ELR (cell line): ENCODE measurements at places on chromosomes 12 and 14.
A peak's percentile ranks its signal among the peaks of the same experiment; 100 is the strongest.

DNA sequence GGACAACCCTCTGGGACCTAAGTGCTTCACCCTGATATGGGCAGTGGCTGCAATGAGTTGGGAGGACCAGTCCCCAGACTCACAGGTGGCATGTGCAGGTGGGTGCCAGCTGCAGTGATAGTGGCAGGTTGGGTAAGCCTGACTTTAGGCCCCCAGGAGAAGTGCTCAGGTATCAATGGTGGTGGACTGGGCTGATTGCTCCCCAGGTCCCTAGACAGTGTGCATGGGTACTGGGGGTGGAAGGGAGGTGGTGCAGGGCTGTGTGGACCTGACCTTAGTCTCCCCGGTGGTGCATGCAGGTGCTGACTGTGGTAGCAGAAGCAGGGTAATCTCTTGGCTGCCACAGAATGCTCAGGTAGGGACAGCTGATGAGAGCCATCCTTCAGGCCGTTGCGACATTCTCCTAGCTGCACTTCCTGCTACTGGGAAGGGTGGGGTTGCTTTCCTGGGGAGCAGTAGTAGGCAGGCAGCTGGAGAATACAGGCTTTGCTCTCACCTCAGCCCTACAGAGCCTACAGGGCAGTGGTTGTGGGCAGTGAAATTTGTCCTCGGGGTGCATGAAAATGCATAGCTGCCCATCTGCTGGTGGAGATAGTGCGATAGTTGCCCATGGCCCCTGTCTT lies 33.3 kb upstream of the CCND2 start:
- DNase-seq: no peak

- DNase-seq: no peak
Observed at GRCh38 chr14:74981462-74981782, 21.3 kb upstream of the EIF2B2 start.

DNA sequence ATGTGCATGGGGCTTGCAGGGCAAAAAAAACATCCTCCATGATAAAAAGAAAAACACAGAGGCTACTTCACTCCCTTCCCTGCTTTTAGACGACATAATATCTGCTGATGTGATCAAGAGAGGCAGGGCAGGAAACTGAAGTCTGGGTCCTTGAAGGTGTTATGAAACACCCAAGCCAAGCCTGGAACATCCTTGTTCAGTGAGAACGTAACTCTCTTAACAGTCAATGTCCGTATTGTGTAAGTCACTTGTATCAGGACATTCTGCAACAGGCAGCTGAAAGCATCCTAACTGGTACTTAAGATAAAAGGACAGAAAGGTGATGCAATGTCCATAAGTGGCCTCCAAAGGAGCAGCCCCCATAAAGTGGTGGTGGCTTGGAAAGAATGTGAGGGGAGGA lies 20.0 kb downstream of the KCNK10 start:
- no peak for DNase-seq

GRCh38 chr14:65927931-65928356 lies 515.4 kb downstream of the FUT8 start:
- no peak for DNase-seq

- DNase-seq: no peak
Observed at GRCh38 chr14:64159588-64159987, 134.6 kb downstream of the ESR2 start.

- no peak for DNase-seq
Observed at GRCh38 chr14:68279437-68279720, 459.8 kb downstream of the RAD51B start.

- no peak for DNase-seq
Observed at GRCh38 chr12:79233341-79233781, 368.8 kb downstream of the SYT1 start.

- DNase-seq: no peak
Observed at GRCh38 chr14:101899263-101899662, 65.1 kb upstream of the DYNC1H1 start.

DNA sequence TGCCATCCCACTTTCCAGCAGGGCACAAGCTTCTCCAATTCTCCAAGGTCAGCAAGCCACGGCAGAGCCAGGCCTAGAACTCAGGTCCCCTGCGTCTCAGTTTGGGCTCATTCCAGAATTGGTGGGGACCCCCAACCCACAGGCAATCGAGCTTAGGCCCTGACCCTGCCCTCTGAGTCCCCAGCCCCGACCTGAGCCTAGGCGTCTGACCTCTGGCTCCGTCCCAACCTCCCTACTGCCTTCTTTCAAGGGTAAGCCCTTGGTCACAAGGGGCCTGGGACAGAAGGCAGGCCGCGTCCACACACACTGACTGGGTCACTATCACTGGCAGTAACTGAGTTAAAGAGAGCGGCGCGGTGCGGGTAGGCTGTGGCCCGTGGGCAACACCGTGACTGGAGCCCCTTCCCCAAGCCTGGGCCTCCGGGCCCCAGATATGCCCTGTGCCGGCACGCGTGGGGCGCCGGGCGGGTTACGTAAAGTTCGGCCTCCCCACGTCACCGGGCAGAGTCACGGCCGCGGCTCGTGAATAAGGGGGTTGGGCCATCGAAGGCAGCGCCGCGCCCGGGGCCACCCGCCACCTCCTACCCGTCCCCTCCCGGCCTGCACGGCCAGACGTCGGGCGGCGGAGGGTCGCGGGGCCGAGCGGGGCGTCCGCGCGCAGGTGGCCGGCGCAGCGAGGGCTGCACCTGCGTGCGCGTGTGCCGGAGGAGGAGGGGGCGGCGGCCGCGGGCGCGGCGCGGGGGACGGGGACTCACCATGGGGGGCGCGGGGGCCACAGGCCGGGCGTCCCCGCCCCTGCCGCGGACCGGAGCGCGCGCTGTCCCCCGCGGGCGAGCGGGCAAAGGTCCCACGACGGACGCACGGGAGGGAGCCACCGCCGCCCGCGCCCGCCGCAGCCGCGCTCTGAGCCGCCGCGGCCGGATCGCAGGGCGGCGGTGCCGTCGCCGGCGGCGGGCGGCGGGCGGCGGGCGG lies 516 bp downstream of the ANKRD9 start:
- DNase-seq: peak; percentile 72
